ENCODE measurements at places on chromosomes 4 and X. TPM values are rescaled to one million over a fixed set of nuclear protein-coding genes. Genes with fewer than 3 reads are reported as not detected.

Gene NOX1
- total RNA-seq = not detected

Gene AR
- total RNA-seq = 0.09 TPM

Gene SPANXD
- total RNA-seq = not detected

Gene CYSLTR1
- 2.9 TPM for total RNA-seq

Gene DTHD1
- 7.9 TPM for total RNA-seq

Measured in activated T-cell treated with anti-CD3 and anti-CD28 coated beads, Interleukin-2, amount 50 U/mL, for 72 hours (primary cell).